Naive thymus-derived CD8-positive, alpha-beta T cell (primary cell): ENCODE measurements at places on chromosomes 7 and 10.

DNA sequence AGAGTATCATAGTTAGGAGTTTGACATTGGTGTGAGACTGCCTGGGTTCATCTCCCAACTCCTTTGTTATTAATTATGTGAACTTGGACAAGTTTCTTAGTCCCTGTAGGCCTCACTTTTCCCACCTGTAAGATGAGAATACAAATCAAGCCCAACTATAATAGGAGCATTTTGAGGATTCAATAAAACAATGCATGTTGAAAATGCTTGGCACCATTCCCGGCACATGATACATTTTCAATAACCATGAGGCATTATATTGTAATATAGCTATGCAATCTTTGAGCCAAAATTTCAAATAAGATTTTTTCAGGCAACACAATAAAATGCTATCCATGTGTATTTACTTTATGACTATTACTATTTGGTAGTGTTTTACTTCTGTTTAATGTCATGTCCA lies 229.0 kb upstream of the SP4 start:
- no peak for DNase-seq

GRCh38 chr10:122939133-122939855 lies 14.7 kb downstream of the C10orf88 start:
- no peak for DNase-seq

DNA sequence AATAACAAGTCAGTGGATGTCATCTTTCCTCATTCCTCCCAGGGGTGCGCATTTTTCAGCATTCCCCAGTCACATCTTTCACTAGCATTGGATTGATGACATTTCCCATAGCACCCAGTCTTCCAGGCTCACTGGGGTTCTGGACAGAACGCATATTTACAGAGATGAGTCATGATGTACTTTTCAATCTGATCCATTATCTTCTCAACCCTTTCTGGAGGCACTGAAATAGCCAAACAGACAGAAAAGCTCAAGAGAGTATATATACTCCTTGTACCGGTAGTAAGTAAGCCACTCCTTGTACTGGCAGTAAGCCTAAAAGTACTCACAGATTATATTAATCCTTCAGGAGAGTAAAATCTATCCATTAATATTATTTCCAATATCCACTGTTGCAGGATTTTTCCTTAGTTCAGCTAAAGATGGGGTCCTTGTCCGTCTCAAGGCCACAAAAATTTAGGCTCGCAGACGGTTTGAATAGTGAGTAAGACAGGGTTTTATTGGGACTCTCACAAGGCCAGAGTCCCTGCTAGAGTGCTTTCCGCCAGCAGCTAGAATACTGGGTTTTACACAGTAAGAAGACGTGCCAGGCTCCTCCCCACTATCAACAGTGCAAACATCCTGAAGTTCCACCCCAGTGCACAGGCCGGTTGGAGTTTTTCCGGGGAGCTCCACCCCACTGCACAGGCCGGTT lies 60.8 kb downstream of the MDH2 start:
- DNase-seq = no peak

DNA sequence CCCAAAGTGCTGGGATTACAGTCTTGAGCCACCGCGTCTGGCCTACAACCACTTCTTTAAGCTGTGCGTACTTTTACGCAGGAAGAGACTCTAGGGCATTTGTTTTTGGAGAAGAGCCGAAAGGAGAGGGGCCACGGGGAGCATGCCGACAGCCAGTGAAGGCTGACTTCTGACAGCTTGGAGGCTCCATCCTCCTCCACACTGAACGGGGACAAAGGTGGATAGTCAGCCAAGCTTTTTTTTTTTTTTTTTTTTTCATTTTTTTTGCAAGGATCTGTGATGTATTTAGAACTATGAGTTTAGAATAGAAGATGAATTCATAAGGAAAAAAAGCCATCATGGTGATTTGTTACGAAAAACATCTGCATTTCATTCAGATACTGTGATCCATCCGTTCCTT lies 221.7 kb downstream of the ARHGAP21 start:
- no peak for DNase-seq
